Ovary (tissue), 10 donors: ENCODE measurements at places on chromosomes 6 and 20. TPM values are rescaled to one million over a fixed set of nuclear protein-coding genes. Genes with fewer than 3 reads are reported as not detected.

The GLP1R gene
- 0.08 TPM for polyA plus RNA-seq

DNA sequence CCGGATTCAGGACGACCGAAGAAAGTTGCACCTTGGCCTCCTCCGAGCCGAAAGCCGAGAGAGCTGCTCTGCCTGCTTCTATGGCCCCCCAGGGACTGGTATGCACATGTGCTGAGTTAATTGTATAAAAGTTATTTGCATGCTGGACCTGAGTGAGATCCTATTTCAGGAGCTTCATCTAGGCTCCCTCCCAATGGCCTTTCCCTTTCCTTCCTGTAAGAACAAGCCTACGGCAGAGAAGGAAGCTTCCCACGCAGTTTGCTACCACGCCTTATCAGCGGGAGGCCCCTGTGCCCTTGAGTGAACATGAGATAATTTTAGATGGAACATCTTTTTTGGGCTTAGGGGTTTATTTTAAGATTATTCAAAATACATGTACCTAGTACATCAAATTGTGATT, 65.9 kb downstream of the RIN2 start:
- no peaks in the 10 kb centered on the region for H3K36me3 ChIP-seq
- no peaks in the 10 kb centered on the region for H3K27me3 ChIP-seq
- no peak overlapping the region for H3K27ac ChIP-seq
- no peak overlapping the region for H3K4me3 ChIP-seq
- H3K4me1 ChIP-seq: no peaks in the 10 kb centered on the region
- no peak for DNase-seq

- no peaks in the 10 kb centered on the region for H3K27me3 ChIP-seq
- no peak overlapping the region for H3K27ac ChIP-seq
These were observed 209.1 kb downstream of the SYNDIG1 start for GRCh38 chr20:24678351-24679106.

GRCh38 chr6:108699290-108700041, 138.7 kb downstream of the FOXO3 start:
- H3K4me1 ChIP-seq: peaks cover 2% of the 10 kb centered on the region
- H3K27me3 ChIP-seq: no peaks in the 10 kb centered on the region
- no peaks in the 10 kb centered on the region for H3K36me3 ChIP-seq
- no peak for DNase-seq

DNA sequence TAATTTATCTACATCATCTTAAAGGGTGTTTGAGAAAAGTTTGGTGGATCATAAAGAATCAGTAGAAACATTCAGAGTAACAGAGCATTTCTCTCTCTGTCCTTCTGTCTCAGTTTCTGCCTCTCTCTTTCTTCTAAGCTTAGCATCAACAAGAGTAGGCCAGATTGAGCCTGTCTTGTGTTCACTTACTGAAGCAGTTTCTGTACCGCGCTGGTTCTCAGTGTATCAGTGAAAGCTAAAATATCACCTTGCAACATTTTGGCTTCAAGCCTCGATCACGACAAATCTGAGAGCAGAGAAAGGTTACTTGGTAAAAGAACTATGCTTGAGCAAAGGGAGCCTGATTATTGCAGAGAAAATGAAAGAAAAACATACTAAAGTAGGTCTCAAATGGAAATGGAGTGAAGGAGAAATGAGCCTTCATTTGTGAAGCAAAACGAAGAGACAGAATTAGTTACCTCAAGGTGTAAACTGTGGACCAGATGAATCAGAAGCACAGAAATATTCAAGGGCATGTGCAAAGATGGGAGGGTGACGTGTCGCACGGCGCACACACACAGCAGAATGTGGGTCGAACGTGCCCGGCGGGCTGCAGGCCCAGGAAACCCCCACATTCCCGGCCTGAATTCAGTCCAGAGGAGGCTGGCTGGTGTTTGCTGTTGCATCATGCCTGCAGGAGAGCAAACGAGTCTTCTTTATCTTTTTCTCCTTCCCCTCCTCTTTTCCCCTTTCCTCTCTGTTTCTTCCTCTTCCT, 509.3 kb downstream of the QKI start:
- peaks cover 7% of the 10 kb centered on the region for H3K4me1 ChIP-seq
- H3K27me3 ChIP-seq: no peaks in the 10 kb centered on the region
- no peak overlapping the region for H3K4me3 ChIP-seq
- no peak for DNase-seq
- H3K36me3 ChIP-seq: no peaks in the 10 kb centered on the region

The ADGRF5 gene
- 13.1 TPM for polyA plus RNA-seq

DNA sequence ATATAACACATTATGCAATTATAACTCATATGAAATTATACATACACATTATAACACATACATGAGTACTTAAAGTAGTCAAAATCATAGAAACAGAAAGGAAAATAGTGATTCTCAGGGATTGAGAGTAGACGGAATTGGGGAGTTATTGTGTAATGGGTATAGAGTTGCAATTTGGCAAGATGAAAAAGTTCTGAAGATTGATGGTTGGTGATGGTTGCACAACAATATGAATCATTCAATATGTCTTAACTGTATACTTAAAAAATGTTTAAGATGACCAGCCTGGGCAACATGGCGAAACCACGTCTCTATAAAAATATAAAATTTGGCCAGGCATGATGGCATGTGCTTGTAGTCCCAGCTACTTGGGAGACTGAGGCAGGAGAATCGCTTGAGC, 372.7 kb downstream of the CDKAL1 start:
- no peak overlapping the region for H3K27ac ChIP-seq
- no peak overlapping the region for H3K4me3 ChIP-seq
- H3K27me3 ChIP-seq: no peaks in the 10 kb centered on the region
- no peaks in the 10 kb centered on the region for H3K36me3 ChIP-seq
- DNase-seq: no peak
- H3K4me1 ChIP-seq: no peaks in the 10 kb centered on the region
